Parietal lobe (tissue), 2 donors: ENCODE measurements at places on chromosomes 13 and 19. TPM values are rescaled to one million over a fixed set of nuclear protein-coding genes. Genes with fewer than 3 reads are reported as not detected.

Gene MAP2K2
- total RNA-seq: 65.1 TPM

Gene FXYD3
- total RNA-seq: not detected

Gene RNASEH2A
- total RNA-seq: 16.9 TPM

Gene RGS9BP
- 1.3 TPM for total RNA-seq

Gene COMP
- total RNA-seq: not detected

Gene LAIR2
- total RNA-seq: not detected

Gene SELENOW
- 191 TPM for total RNA-seq

Gene ZNF135
- 40.4 TPM for total RNA-seq

Gene ZNF350
- total RNA-seq: 21.9 TPM

Gene ZNF317
- 31.0 TPM for total RNA-seq

Gene ADM5
- total RNA-seq: 1.9 TPM

Gene ZNF382
- 202 TPM for total RNA-seq
